ENCODE measurements at places on chromosomes 12 and 14. TPM values are rescaled to one million over a fixed set of nuclear protein-coding genes. Genes with fewer than 3 reads are reported as not detected.

Gene SCNN1A
- 10.4 TPM for total RNA-seq

Gene KRT80
- 19.4 TPM for total RNA-seq

Gene LTBR
- 219 TPM for total RNA-seq

Gene IFNG-AS1
- not detected for total RNA-seq

Gene CAPRIN2
- 25.9 TPM for total RNA-seq

Gene RPL10L
- not detected for total RNA-seq

Gene WNT5B
- total RNA-seq = 28.5 TPM

Gene TMEM120B
- total RNA-seq = 8.8 TPM

Gene CHFR
- total RNA-seq = 59.3 TPM

Gene DPPA3
- total RNA-seq = not detected

Gene FGF6
- not detected for total RNA-seq

Gene CIDEB
- 1.1 TPM for total RNA-seq

Gene RHOJ
- 0.54 TPM for total RNA-seq

Gene CD163
- total RNA-seq = 0.25 TPM

Gene TROAP
- 10.3 TPM for total RNA-seq

Gene SERPINA5
- total RNA-seq = 1.9 TPM
